ENCODE measurements at places on chromosomes 16 and 17.

- DNase-seq: peak; percentile 64
Measured at GRCh38 chr17:49994085-49995054, 654 bp downstream of the DLX3 start.

- peak; percentile 42 for DNase-seq
Measured at GRCh38 chr16:14249291-14250032, 178.3 kb downstream of the MRTFB start.

GRCh38 chr16:84777435-84777834 lies 42.4 kb upstream of the CRISPLD2 start:
- no peak for DNase-seq

DNA sequence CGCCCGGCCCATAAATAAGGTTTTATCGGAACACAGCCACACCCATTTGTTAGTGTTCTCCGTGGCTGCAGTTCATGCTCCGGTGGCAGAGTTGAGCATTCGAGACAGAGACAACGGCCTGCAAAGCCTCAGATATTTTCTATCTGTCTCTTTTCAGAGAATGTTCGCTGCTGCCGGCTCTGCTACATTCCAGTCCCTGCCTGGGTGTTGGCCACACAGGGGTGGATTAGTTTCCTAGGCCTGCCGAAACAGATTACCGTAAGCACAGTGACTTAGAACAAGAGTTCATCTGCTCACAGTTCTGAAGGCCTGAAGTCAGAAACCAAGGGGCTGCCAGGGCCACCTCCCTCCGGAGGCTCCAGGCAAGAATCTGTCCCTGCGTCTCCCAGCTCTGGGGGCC lies 19.1 kb upstream of the GSG1L start:
- no peak for DNase-seq

DNA sequence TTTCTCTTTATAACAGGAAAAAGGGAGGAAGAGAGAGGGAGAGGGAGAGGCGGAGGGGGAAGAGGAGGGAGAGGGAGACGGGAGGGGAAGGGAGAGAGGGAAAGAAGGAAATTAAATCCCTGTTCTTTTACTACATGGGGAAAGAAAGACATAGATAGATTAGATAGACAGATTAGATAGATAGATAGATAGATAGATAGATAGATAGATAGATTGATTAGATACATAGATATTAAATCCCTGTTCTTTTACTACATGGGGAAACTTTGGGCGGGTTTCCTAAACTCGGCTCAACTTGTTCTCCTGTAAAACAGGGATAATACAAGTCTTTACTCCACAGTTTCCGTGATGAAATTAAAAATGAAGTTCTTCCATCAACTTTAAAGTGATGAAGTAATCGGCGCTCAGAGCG lies 661 bp downstream of the RFWD3 start:
- no peak for DNase-seq

All from mesendoderm (in vitro differentiated cells).